ENCODE measurements at places on chromosomes 7 and 10.
A peak's percentile ranks its signal among the peaks of the same experiment; 100 is the strongest.

GRCh38 chr10:76786504-76787072 is 851.0 kb downstream of the KCNMA1 start:
- DNase-seq, result no peak

DNA sequence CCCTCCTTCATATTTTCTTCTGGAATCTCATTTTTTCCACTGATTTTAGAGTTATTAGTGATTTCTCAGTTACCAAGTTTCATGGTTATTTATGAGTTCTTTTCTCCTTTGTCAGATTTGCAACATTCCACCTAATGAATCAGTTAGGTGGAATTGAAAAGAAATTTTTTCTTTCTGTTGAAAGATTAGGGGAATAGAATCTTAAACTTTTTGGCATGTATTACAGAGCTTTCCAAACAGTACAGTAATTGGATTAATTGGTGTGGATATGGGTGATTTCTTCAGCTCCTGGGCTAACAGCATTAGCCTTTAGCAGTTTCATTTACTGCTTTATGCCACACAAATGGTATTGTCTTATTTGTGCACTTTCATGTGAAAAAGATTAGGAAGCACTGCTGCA is 17.0 kb downstream of the STAM start:
- DNase-seq, result no peak

- no peak for DNase-seq
Measured at GRCh38 chr10:58544135-58544534, 31.5 kb downstream of the BICC1 start.

GRCh38 chr10:124741922-124742412 is 2.2 kb downstream of the FAM53B start:
- DNase-seq, result no peak

DNA sequence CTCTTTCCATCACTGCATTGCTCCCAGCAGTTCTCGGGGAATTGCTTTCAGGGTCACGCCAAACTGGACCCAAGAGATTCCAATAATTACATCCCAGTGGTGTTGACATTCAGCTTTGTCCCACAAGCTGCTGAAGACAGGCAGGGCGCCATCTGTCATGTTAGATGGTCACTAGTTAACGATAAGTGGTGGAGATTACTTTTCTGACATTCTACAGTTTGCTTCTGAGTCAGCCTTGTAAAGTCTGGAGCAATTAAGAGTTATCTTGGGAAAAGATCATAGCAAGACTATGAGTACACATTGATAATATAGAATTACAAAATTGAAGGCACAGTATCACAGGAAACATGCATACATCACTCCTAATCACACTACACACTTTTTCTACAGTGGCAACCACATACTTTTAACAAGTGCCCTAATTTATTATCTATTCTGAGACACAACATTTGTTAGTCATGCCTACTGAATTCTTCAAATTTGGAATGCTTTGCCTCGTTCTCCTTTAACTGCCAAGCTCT is 41.9 kb downstream of the SEMA3C start:
- no peak for DNase-seq

GRCh38 chr7:54837168-54837567 is 78.2 kb upstream of the SEC61G start:
- no peak for DNase-seq

GRCh38 chr10:130816116-130816901 is 495.2 kb downstream of the TCERG1L start:
- no peak for DNase-seq

- DNase-seq, result no peak
Measured at GRCh38 chr10:1293636-1294435, 237.7 kb downstream of the WDR37 start.

GRCh38 chr7:92695308-92696261 is 105.4 kb upstream of the FAM133B start:
- DNase-seq, result peak; percentile 93
